ENCODE measurements at places on chromosomes 4 and X.

- no peak for DNase-seq
Observed at GRCh38 chrX:41559235-41560052, 112.3 kb downstream of the NYX start.

DNA sequence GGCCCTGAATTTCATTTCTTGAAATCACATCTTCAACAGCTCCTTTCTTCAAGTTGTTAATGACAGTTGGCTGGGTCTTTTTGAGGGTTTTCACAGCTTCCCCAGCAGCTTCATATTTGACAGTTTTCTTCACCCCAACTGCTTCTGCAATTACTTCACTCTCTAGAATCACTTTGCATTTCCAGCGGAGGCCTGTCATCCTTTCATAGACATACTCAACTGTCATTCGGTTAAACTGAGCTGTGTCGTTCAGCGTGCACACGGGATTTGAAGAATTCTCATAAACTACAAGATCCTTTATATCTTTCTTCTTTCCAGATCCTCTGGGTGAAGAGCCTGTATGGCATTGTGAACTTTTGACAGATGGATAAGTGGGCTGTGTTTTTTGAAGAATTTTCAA is 15.4 kb downstream of the UBE2A start:
- DNase-seq: no peak

DNA sequence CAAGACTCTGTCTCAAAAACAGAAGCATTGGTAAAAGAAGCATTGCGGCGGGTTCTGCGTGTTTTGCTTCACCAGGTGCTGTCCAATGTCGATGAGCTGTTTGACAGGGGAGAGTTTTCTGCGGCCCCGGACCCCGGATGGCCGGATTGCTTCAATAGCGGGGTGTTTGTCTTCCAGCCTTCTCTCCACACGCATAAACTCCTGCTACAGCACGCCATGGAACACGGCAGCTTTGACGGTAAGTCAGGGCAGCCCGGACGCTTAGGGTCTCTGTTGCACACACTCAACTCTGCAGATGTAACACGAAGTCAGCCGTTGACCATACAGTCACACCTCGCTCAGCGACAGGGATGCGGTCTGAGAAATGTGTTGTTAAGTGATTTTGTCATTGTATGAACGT is 26.2 kb downstream of the GYG2 start:
- no peak for DNase-seq

DNA sequence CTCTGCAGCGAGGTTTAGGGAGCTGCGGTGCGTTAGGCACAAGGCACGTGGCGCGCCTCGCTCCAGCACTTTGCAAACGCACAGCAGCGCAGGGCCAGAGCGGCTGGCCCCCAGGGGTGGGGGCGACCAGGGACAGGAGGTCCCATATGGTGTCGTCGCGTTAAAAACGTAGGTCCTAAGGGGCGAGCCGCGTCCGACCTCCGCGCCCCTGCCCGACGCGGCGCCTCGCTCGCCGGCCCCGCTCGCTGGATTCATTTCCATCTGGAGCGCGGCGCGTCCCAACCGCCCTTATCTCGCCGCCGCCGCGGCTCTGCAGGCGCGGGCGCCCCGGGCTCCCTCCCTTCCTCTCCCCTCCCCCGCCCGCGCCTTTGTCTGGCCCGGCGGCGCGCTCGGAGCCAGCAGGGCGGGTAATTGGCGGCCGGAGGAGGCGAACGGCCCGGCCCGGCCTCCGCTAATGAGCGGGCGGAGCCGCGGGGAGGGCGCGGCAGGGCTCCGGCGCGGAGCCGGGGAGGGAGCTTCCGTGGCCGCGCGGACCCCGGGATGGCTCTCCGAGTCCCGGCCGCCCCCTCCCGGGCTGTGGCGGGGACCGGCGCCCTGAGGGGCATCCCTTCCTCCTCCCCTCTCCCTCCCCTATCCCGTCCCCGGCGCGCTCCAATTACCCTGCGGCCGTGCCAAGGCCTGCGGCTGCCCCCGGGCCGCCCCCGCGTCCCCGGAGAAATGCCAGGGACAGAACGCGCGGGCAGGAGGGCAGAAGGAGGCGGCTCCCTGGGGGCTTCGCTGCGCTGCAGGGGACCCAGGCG is 409.0 kb downstream of the BCOR start:
- peak; percentile 54 for DNase-seq

GRCh38 chr4:1813915-1814314 is 20.8 kb downstream of the FGFR3 start:
- DNase-seq: no peak

Measured in NCI-H1105 (cell line).